ENCODE measurements at places on chromosomes 11 and 22.

DNA sequence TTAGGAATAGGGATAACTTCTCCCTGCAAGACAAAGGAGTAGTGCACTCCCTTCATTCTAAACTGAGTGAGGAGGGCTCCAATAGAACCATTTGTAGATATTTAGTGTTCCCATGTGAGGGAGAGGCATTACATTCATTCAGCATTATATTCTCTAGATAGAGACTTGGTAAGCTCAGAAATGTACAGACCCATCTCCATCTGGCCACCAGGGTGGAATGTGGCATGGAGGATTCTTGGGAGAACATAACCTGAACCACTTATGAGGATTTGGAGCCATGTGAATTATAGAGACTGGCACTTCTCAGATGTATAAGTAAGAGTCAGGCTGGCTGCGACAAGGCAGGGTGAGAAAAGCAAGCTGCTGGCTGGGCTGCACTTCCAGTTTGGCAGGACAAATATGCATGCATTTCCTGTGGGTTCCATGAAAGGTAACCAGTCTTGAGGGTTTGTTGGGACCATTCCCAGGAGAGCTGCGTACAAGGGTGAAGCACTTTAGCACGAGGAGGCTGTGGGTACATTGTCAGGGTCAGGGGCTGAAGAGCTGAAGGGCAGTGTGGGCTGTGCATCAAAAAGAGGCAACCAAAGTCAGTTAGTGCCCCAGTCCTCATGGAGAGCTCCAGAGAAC lies 9.2 kb downstream of the RRP8 start:
- no peak for DNase-seq

GRCh38 chr22:30327864-30328345 lies 1.2 kb upstream of the TBC1D10A start:
- DNase-seq: no peak

- DNase-seq: no peak
These were observed 9.0 kb downstream of the SPCS2 start for GRCh38 chr11:74957937-74958629.

DNA sequence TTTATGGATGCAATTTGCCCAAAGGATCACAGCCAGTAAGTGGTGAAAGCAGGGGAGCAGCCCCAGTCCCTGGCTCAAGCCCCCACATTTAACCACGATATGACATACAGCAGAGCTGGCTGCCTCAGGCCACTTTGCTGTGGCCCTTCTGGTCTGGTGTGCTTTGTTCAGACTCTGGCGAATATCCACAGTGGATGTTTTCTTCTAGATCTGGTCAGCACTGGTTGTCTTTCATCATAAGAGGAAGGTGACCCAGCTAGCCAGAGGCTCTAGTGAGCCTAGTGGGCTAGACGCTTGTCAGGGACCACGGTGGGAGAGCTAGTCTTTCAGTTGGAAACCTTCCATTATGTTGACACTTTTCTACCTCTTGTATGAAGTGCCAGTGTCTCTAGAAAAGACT lies 42.5 kb downstream of the DGCR2 start:
- no peak for DNase-seq

- DNase-seq: no peak
These were observed 183.8 kb upstream of the NTM start for GRCh38 chr11:131186629-131187101.

- no peak for DNase-seq
These were observed 54.8 kb downstream of the TMEM135 start for GRCh38 chr11:87092567-87092966.

DNA sequence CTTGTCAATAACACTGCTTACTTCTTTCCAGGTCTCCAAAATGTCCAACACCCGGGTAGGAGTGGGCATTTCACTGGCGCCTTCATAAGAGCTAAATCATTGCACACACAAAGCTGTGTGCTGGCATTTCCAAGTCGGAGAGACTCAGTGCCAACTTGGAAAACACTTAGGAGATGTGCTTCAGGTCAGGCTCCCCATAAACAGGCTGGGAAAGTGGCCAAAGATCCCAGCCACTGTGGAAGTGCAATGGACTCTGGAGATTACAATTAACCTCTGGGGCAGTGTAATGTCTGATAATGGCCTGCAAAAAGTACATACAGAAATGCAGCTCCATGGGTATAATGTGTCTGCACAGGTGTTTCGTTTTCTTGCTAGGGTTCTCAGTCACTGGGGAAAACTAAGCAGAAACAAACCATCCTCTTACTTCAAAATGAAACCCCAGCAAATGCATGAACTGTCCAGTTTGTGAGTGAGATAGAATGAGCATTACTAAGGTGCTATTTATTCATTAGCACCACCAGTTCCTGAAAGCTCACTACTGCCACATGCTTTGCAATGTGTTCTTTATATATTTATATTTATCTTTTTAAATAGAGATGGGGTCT lies 79.0 kb downstream of the ABTB2 start:
- DNase-seq: no peak

- DNase-seq: no peak
These were observed 56.8 kb downstream of the ELFN2 start for GRCh38 chr22:37370306-37370979.

DNA sequence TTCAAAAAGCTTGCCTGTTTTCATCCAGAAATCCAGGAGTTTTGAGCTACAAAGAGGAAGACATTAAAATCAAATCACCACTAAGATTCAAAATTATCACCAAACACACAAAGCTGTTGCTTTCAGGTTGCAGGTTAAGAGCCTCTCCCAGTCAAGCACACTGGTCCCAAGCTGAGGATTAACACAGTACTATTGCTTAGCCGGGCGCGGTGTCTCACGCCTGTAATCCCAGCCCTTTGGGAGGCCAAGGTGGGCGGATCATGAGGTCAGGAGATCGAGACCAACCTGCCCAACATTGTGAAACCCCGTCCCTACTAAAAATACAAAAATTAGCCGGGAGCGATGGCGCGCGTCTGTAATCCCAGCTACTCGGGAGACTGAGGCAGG lies 1165.1 kb downstream of the LRRC4C start:
- DNase-seq: no peak

- DNase-seq: no peak
These were observed 120.3 kb upstream of the ANO1 start for GRCh38 chr11:69957849-69958248.

- DNase-seq: no peak
These were observed 11.4 kb downstream of the UBE2L6 start for GRCh38 chr11:57556041-57556440.

DNA sequence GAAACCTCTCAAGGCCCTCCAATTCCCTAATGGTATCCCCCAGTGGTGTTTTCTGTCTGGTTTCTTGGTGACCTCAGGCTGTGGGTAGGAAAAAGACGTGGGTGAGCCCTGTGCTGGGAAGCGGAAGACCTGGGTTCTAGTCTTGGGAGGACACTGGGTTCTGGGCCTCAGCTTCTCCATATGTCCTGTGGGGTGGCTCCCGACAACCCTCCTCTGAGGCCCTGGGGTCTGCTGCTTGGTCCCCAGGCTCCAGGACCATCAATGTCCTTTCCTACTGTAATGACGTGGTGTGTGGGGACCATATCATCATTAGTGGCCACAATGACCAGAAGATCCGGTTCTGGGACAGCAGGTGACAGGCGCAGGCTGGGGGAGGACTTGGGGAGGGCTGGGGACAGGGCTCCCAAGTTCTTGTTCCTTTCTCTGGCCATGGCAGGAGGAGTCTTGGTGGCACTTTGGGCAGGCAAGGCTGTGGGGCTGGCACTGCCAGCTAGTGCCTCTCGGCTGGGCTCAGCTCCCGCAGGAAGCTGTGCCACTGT lies 12.8 kb downstream of the ATG16L2 start:
- no peak for DNase-seq

DNA sequence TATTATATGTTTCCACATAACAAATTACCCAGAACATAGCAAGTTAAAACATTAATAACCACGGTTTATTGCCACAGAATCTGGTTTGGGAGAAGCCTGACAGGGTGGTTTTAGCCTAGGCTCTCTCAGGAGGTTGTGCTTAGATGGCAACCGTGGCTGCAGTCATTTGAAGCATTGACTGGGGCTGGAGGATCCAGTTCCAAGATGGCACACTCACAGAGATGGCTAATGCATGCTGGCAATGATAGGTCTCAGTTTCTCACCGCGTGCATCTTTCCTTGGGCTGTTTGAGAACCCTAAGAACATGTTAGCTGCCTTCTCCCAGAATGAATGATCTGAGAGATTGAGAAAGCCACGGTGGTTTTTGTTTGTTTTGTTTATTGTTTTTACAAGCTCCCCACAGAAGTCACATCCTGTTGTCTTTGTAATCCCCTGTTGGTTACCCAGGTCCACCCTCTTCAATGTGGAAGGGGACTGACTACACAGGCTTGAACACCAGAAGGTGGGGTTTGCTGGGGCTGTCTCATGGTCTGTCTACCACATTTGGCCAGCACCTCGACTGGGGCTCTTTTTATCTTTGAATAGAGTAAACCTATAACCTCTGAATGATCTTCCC lies 36.6 kb upstream of the GRAMD1B start:
- no peak for DNase-seq

- DNase-seq: peak; percentile 57
These were observed 101.1 kb upstream of the PITPNB start for GRCh38 chr22:28019881-28020861.

DNA sequence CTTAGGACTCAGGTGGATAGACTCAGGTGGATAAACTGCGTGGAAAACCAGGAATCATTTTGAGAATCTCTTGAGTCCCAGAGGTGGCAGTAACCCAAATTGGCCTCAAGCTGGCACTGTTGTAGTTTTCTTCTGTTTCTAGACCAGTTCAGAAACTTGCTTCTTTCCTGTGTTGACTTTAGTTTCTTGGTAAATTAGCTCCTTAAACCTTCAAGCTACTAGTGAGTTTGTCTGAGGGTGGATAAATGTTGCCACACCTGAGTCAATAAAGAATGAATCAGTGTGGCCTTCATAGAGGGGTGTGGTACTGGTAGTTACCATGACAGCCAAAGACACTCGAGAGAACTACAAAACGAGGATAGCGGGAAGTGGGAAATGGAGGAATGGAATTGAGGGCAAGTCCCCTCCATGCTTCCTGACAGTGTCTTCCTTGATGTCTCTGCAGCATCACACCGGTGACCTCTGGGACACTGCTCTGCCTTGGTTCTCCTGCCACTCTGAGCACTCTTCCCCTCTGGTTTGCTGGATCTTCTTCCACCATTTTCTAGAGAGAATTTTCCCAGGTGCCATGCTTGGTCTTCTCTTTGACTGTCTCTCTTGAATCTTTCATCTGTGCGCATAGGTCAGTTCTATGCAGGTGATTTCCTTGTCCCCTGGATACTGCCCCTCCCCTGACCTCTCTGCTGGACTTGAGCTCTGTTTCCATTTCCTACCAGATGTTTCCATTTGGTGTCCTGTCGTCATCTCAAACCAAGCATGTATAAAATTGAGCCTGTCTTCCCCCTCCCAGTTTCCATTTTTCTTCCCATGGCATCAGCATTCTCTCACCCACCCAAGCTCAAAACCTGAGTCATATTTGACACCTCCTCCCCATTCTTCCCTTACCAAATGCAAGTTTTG lies 7.2 kb downstream of the POLD4 start:
- DNase-seq: no peak

DNA sequence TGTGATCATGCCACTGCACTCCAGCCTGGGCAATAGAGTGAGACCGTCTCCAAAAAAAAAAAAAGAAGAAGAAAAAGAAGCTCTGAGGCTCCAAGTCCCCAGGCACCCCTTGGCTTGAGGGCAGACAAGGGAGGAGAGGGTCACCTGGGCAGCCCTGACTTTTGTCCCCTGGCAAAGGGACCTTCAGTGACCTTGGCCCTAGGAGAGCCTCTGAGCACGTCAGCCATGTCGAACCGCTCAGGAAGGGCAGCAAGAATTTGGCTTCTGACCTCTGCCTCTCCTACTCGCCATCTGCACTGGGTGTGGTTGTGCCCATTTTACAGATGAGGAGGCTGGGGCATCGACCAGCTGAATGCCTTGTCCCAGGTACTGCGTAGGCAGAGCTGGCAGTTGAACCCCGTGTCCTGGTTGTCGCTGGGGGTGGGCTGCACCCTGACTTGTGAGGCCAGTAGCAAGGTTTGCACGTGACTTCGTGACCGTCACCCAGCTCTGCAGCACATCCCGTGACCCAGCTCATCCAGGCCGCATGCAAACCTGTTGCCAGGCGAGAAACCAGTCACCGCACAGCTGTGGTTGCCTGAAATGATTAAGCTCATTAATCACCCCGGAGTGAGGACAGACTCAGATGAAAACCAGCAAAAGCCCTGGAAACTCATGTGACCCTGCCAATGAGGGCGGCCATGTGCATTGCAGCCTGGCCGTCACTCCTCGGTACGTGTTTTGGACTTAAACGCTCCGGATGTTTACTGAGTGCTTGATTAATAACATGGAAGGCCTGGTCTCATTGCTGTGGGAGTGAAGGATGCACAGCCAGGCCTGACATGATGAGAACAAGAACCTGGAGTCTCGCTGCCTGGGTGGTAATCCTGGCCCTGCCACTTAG lies 47.7 kb upstream of the PPP6R3 start:
- DNase-seq: no peak

DNA sequence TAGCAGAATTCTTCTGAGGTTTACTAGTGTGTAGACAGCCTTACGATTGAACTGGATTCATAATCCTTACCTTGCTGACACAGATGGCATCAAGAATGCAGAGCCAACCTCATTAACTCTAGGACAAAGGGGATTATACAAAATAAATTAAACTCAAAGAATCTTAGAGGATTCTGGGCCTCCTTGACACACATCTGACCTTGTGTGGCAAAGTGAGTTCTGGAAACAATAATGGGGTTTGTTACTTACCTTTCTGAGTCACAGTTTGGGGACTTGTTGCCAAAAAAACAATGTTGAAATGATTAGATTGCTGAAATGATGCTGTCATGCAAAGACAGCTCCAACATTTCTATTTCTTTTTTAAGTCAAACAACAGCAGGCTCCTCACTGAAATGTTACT lies 179.1 kb upstream of the ISX start:
- DNase-seq: no peak

DNA sequence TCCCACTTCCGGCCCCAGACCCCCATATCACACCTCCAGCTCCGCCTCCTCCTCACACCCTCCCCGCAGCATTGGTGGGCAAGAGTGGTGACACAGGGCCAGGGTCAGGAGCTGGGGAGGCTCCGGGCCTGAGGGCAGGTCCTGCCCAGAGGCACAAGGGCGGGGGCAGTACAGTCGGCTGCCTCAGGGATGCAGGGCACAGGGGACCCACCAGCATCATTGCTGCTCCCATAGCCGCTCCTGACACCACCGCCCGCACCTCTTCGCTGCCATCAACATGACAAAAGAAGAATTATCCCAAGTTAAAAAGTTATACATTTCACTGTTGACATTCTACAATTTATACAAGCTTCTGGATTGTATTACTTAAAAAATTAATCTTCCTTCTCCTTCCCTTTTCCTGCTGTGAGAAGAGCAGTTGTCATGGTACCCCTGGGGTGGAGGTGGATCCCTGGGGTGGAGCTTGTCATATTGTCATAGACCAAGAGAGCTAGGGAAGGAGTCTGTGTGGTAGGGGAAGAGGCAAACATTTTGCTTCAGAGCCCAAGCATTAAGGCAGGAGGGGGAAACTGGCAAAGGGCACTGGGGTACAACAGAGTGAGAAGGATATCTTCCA lies 4.1 kb downstream of the SBF2 start:
- DNase-seq: no peak

- no peak for DNase-seq
These were observed 2.1 kb downstream of the KIF18A start for GRCh38 chr11:28105869-28106268.

GRCh38 chr11:6572215-6572614 lies 31.2 kb downstream of the RRP8 start:
- no peak for DNase-seq
